ENCODE measurements at places on chromosomes 16 and 17.
A peak's percentile ranks its signal among the peaks of the same experiment; 100 is the strongest.

DNA sequence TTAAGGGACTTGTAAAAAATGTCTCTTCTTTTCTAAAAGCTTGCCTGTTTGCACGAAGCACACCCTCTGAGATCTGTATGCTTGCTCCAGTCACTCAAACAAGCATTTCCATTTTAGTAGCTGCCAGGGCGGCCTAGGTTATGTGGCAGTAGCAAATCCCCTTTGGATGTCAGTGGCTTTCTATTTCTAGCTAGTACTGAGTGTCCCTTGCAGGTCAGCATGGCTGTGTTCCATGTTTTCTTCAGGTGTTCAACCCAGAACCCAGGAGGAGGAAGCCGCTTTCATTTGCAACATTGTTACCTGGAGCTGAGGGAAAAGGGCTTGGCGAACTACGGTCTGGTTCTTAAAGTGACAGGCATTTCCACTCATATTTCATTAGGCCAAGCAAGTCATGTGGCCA is 36.4 kb downstream of the FOXL1 start:
- DNase-seq: no peak

DNA sequence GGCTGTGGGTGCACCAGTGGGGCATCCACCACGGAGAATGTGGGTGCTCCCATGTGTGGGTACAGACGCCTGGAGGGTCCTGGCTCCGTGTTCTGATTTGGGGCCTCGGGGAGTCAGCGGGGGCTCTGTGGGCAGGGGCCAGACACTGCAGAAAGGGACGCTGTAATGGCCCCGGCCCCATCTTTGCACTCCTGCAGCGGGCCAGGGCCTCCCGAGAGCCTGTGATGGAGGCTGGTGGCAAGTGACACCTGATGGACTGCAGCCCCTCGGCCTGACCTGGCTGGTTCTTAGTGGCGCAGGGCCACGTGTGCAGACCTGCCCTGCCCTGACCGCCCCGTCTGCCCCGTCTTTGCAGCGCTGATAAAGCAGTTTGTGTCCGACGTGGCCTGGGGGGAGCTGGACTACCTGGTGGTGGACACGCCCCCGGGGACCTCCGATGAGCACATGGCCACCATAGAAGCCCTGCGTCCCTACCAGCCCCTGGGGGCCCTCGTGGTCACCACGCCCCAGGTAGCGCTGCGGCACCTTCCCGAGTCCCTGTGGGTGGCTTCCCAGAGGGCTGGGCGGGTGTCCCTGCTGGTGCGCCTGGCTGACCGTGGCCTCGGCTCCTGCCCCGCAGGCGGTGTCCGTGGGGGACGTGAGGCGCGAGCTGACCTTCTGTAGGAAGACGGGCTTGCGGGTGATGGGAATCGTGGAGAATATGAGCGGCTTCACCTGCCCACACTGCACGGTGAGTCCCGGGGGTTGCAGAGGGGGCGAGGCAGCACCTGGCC is 4.7 kb downstream of the NUBP2 start:
- no peak for DNase-seq

GRCh38 chr16:35449663-35450062 is 1990.3 kb downstream of the TP53TG3F start:
- no peak for DNase-seq

DNA sequence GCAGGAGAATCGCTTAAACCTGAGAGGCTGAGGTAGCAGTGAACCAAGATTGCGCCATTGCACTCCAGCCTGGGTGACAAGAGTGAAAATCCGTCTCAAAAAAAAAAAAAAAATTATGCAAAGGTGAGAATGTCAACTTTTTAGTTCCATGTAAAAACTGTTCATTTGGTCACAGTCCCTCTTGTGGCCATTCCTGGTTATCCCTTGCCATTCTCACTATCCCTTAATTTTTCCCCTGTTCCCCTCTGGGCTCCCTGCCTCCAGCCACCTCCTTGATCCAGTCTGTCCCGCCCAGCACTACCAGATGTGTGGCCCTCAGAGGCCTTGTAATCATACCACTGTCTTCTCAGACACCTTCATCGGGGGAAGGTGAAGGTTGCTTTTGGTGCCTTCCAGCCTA is 23.4 kb downstream of the DCAF7 start:
- DNase-seq: no peak

DNA sequence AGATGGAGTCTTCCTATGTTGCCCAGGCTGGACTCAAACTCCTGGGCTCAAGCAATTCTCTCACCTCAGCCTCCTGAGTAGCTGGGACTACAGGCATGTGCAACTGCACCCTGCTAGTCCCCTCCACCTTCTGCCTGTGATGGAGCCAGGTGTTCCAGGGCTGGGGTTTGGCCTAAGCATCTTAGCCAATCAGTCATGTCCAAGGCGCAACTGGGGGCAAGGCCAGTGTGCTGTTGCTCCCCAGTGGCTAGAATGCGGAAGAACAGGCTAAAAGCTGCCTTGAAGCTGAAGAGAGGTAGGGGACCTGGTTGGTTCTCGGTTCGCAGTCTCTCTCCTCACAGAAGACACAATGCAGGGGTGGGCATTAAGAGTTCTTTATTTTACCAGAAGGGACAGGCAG is 18.6 kb downstream of the FLOT2 start:
- peak; percentile 31 for DNase-seq

DNA sequence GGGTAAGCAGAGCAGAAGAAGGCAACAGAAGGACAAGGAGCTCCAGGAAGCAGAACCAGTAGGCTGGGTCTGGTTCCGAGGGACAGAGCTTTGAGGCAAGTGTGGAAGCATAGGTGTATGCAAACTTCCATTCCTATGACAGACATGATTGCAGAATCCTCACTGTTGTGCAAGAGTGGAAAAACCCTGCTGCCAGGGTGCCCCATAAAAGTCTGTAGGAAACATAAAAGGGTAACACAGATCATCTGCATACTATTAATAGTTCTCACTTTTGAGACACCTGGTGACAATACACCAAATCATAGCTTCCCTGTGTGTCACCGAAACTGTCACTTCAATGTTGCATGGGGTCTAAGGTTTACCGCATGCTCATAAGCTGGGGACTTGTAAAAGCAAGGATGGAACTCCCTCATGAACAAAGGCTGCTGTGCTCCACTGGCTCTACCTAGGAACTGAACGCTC is 39.7 kb downstream of the ARHGAP17 start:
- DNase-seq: peak; percentile 36

GRCh38 chr16:73206151-73206707 is 158.3 kb upstream of the ZFHX3 start:
- peak; percentile 22 for DNase-seq

DNA sequence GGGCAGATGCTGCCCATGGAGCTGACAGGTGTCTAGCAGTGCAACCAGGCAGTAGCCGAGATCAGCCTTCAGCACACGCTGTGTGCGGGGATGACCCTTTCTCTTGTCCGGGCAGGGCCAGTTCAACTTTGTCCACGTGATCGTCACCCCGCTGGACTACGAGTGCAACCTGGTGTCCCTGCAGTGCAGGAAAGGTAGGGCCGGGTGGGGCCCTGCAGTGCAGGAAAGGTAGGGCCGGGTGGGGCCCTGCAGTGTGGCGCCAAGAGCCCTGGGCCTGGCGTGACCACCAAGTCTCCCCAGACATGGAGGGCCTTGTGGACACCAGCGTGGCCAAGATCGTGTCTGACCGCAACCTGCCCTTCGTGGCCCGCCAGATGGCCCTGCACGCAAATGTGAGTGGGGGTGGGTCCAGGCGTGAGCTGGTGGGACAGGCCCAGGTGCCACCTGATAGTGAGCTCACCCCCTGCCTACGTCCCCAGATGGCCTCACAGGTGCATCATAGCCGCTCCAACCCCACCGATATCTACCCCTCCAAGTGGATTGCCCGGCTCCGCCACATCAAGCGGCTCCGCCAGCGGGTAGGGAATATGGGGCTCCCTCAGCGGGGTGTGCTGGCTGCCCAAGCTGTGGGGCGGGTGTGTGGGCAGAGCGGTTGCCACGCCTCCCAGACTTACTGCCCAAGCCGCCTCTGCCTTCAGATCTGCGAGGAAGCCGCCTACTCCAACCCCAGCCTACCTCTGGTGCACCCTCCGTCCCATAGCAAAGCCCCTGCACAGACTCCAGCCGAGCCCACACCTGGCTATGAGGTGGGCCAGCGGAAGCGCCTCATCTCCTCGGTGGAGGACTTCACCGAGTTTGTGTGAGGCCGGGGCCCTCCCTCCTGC is 40.2 kb downstream of the TSC2 start:
- no peak for DNase-seq

GRCh38 chr16:86088816-86089215 is 189.9 kb downstream of the IRF8 start:
- DNase-seq: no peak

- DNase-seq: no peak
Observed at GRCh38 chr17:80416940-80417293, 1.9 kb downstream of the ENDOV start.

DNA sequence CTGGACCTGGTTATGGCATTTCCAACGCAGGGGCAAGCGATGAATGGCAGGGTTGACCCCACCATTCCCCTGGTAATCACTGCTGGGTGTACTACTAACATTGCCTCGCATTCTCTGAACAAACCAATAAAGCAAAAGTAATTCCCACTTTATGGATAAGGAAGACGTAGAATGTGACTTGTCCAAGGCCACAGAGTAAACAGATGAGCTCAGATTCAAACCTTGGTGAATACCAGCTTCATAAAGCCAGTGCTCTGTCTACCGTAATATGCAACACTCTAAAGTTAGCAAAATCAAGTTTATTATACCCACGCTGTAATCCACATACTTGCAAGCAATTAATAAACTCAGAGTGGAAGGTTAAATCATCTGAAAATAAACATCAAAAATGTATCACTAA is 59.6 kb downstream of the ANKFY1 start:
- DNase-seq: no peak

GRCh38 chr16:82005027-82005830 is 6.0 kb downstream of the SDR42E1 start:
- no peak for DNase-seq

- no peak for DNase-seq
Observed at GRCh38 chr16:57509231-57509923, 23.1 kb upstream of the DOK4 start.

DNA sequence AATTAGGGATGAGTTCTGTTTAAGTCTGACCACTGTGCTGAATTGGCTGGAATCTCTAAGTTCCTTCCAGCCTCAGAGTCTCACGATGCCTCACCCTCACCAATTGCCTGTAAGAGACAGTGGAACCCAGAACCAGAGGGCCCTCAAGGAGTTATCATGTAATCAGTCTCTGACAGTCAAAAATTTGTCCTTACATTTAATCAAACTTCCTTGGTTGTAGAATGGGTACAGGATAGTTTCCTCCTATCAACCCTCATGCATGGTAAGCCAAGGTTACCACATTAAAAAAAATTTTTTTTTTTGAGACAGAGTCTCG is 83.2 kb downstream of the CDK5R1 start:
- DNase-seq: no peak

DNA sequence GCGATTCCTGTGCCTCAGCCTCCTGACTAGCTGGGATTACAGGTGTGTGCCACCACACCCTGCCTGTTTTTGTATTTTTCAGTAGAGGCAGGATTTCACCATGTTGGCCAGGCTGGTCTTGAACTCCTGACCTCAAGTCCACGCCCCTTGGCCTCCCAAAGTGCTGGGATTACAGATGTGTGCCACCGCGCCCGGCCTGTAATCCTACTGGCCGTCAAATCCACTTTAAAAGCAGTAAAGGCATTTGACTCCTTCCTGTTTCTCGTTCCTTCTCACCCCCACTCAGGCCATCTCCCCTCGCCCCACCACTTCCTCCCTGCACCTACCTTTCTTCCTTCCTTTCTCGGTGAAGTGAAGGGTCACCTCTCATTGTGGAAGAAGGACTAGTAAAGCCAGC is 69.4 kb upstream of the CREBBP start:
- DNase-seq: peak; percentile 26

- DNase-seq: no peak
Observed at GRCh38 chr16:76059186-76059585, 218.0 kb upstream of the CNTNAP4 start.

DNA sequence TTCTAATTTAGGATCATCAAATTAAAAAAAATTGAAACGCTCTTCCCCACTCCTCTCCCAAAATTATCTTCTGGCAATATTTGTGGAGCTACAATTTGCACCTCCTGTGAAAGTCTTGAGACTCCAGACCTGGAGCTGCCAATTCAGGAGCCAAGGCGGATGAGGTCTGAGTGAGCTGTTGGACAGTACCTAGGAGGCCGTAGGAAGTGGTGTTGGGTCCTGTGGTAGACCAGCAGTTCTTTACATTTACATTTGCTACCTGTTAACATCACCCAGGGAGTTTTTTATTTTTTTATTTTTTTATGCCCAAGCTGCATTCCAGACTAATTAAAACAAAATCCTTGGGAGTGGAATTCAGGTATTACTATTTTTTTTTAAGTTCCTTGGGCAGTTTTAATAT is 271.0 kb downstream of the PHKB start:
- DNase-seq: no peak

GRCh38 chr16:86060381-86061317 is 161.7 kb downstream of the IRF8 start:
- no peak for DNase-seq

DNA sequence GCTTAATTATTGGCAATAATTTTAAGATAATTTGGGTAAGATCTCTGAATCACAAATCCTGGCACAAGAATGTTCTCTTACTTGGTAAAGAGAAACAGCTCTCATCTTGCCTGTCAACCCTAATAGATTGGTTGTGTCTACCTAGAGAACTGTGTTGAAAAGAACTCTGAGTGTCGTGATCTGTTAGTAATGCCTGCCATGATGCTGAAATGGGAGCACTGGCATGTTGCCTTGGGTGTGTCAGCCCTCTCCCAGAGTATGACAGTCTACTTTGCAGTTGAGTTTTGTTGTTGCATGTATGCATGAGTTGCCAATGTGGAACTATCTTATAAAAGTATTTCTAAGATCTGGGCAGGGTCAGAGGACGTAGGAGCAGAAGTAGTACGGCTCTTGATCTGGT is 221.4 kb downstream of the MAF start:
- DNase-seq: no peak

DNA sequence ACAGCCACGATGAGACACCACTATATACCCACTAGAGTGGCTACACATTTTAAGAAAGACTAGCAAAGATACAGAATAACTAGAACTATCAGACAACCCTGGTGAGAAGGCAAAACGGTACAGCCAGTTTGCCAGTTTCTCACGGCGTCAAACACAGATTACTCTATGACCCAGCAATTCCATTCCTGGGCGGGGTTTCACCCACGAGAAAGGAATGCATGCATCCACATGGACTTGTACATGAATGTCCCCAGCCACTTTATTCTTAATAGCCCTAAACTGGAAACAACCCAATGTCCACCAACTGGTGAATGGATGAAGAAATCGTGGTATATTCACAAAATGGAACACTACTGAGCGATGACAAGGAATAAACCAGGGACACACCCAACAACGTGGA is 74.5 kb downstream of the MYH10 start:
- DNase-seq: no peak

DNA sequence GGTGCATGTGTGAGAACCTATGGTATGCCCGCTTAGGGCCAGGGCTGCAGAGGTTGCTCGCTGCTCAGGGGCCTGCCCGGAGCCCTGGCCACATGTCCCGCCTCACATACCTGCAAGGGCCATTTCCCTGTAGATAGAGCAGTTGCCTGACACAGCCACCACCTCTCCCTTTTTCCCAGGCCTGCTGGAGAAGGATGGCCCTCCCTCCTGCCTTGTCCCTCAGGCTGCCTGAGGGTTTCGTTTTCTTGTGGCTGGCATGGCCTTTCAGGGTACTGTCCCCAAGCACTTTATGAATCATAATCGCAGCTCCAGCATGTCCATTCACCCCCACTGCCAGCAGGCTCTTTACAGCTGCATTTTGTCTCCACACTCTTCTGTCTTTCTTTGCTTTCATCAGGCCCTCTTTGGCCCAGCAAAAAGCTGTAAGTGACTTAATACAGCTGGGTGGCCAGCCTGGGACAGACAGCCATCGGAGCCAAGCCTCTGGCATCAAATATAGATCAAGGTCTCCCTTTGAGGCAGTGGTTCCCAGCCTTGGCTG is 65.7 kb downstream of the MPRIP start:
- DNase-seq: no peak

GRCh38 chr17:17151962-17152361 is 54.2 kb downstream of the PLD6 start:
- DNase-seq: no peak
